ENCODE measurements at places on chromosomes 5 and 9.

GRCh38 chr9:6564868-6565267, 80.7 kb downstream of the GLDC start:
- no peak for DNase-seq

GRCh38 chr5:17004441-17005106, 68.5 kb upstream of the MYO10 start:
- DNase-seq = no peak

- no peak for DNase-seq
Measured at GRCh38 chr5:174581894-174582293, 142.5 kb upstream of the MSX2 start.

- DNase-seq = no peak
Measured at GRCh38 chr9:18730241-18730640, 256.3 kb downstream of the ADAMTSL1 start.

- no peak for DNase-seq
Measured at GRCh38 chr9:37262410-37262809, 142.0 kb downstream of the ZCCHC7 start.

GRCh38 chr5:119630752-119631440, 1.5 kb downstream of the FAM170A start:
- DNase-seq = no peak

DNA sequence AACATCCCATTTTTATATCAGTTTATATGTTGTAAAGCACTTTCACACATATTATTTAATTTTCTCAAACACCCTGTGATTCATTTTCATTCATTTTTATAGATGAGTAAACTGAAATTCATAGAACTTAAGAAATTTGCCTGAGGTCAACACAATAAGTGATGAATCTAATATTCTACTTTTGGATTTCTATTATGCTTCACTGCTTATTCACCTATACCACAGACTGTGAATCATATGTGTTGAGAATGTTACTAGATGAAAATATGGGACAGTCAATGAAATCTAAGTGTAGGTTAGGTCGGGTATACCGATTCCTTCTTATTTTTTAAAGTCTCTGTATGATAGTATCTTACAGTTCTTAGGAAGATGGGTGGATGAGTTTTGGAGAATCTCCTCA, 24.8 kb downstream of the CDC37L1 start:
- no peak for DNase-seq

DNA sequence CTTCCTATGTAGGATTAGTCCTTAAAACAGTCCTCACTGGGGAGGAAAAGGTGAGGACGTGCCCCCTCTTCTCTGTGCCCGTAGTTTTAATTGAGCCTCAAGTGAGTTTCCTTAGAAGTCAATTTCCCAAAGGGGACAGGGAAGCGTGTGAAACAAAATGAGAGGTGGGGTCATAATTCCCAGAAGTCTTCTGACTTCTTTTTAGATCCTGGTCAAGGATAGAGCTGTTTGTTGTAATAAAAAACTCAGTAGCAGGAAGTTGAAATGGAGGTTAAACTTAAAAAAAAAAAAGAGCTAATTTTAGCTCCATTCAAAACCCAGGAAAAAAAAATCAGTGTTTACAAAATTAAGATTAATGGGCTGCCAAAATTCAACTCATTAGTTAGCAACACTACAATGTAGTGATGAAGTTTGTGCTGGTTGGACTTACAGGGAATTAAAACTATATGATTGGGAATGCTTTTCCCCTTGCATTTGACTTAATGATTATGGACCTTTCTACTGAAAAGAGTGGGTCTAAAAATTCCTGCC, 158.3 kb upstream of the MEF2C start:
- DNase-seq = no peak

DNA sequence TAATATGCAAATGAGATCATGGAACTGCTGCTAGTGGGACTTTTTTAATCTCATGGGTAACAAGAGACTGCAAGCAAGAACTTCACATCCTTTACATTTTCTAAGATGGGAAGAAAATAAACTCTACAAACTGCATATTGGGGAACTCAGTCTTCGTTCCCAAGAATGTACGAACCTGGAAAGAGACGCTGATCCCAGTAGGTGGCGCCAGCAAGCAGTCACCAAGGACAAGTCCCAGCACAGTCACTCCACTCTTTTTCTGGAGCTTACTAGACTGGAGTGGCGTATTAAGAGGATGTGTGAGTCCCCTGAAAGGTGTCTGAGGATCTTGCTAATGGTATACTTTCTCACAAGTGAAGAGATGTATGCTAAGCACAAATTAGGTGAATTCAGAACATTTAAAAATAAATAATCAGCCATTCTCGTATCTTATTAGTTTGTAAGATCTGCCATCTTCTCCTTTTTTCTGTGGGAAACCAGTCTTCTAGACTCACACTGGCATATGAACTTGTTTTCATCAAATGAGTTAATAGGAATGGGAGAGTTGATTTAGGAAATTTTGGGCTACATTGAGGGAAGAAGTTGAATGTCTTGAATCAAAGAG, 16.0 kb upstream of the PUM3 start:
- no peak for DNase-seq

GRCh38 chr5:173197375-173197891, 37.6 kb downstream of the NKX2-5 start:
- DNase-seq = no peak

DNA sequence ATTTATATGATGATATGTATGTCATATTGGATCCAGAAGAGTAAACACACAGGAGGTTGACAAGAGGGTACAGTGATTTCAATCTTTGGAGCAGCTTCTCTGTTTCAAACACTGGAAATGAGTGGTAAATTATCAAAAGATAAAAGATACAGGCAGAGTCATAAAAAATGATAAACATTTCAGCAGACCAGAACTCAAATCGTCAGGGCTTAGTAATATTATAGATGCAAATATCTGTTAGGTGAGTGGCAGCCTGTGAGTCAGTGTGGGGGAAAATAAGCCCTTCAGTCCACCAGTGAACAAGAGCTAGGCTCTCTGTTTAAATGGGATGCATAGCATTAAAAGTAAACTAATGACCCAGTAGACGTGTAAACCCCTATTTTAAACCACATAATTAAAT, 1378.1 kb downstream of the EFNA5 start:
- DNase-seq = no peak

DNA sequence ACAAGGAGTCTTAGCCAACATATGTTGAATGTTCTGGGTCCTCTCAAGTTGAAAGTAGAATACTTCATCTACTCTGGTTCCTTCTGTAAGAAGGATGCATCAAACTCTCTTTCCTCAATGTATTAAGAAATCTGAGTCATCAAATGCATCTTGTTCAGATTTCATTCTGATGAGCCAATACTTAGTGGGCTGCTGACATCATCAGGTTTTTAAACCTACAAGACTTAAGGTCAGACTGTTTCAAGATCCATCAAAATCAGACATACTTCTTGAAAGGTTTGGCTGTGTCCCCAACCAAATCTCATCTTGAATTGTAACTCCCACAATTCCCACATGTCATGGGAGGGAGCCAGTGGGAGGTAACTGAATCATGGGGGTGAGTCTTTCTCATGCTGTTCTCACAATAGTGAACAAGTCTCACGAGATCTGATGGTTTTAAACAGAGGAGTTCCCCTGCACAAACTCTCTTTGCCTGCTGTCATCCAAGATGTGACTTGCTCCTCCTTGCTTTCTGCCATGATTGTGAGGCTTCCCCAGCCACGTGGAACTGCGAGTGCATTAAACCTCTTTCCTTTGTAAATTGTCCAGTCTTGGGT, 168.8 kb downstream of the RAPGEF6 start:
- no peak for DNase-seq

GRCh38 chr9:10059044-10059443, 553.8 kb downstream of the PTPRD start:
- DNase-seq = no peak

DNA sequence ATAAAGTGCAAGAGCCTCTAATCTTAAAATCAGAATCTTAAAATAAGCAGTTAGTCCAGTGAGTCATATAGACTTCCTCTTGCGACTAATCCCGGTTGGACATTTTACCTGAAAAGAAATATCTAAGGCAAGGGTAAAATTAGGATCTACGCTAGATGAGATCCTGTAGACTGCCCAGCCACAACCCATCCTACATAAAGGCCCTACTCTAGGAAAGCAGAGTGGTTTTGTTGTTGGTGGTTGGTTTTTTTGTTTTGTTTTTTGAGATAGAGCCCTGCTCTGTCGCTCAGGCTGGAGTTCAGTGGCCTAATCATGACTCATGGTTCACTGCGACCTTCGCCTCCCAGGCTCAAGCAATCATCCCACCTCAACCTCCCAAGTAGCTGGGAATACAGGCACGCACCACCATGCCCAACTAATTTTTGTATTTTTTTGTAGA, 6.9 kb downstream of the TSC1 start:
- no peak for DNase-seq

DNA sequence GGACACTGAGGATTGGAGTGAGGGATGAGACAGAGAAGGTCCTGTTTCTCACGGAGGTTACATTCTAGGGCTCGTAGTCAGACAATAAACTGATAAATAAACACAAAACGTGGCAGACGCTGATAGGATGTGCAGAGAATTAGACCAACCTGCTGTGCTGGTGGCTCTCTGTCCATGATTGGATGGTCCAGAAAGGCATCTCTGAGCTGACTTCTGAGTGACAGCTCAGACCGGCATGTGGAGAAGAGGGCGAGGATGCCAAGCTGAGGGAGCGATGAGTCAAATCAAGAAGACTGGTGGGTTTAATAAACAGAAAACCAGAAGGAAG, 132.3 kb upstream of the TAF11L2 start:
- no peak for DNase-seq
